GOT3 (cell line): ENCODE measurements at places on chromosomes 3 and 15.

GRCh38 chr3:40800343-40800742 is 275.6 kb downstream of the ZNF621 start:
- DNase-seq = no peak

GRCh38 chr3:16203671-16204629 is 29.5 kb downstream of the GALNT15 start:
- DNase-seq = no peak

- no peak for DNase-seq
These were observed 4.3 kb upstream of the LIMD1 start for GRCh38 chr3:45590256-45590655.

GRCh38 chr15:57165992-57166391 is 210.3 kb upstream of the CGNL1 start:
- no peak for DNase-seq

DNA sequence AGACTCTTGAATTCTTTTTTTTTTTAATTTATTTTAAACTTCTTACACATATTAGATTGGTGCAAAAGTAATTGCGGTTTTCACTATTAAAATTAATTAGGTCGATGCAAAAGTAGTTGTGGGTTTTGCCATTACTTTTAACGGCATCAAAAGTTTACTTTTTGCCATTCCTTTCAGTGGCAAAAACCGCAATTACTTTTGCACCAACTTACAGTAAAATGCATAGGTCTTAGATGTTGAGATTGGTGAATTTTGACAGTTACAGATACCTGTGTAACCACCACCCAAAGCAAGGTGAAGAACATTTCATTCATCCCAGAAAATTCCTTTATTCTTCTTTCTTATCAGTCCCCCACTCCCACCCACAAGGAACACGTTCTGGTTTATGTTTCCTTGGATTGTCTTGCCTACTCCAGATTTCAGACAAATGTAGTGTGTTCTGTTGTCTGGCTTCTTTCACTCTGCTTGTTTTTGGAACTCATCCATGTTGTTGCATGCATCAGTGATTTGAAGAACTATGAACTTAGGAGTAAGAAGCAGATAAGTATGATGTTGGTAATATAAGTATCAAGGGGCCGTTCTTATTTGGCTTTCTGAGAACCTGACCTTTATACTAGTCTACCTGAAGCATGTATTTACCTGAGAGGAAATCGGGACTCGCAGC is 198.4 kb upstream of the UBE2E1 start:
- no peak for DNase-seq

DNA sequence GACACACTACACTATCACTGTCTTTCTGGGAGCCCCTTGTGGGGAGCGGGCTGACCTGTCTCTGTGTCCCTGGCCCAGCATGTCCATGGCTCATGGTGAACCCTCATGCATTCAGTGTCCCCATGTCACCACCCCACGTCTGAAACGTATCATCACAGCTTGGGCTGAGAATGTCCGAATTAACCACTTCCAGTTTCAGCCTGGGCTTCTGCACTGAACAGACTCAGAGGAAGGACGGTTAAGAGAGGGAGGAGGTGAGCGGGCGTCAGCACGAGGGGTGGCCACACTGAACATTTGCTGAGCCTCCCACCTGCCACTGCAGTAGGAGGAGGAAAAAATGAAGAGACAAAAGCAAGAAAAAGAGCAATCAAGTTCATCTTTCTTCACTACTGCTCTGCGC is 30.5 kb downstream of the ATP2B2 start:
- DNase-seq = no peak

GRCh38 chr3:195119461-195120266 is 151.3 kb downstream of the XXYLT1 start:
- no peak for DNase-seq

- DNase-seq = no peak
These were observed 12.8 kb upstream of the MEIS2 start for GRCh38 chr15:37112971-37113670.

- DNase-seq = no peak
These were observed 1026.6 kb downstream of the ROBO1 start for GRCh38 chr3:78741066-78741645.

DNA sequence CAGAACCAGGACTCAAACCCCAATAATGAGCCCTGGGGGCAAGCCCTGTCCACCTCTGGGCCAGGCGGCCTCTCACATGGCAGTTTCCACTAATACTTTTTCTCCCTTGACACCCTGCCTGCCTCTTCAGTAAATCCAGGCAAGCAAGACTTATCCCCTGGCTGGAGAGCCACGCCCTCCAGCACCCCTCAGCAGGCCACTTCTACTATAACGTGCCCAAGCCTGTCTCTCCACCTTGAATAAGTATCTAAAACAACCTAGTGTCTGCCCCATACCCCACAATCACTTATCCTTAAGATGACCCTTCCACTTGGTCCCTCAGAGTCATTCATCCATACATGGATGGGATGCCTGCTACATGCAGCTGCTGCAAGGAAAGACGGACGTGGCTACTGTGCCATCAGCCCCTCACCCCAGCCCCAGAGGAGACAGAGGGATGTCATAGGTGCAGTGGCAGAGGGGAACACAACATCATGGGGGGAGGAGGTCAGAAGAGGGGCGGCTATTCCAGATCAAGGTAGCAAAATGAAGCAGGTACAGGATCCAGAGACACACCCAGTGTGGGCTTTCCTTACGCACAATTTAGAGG is 63.4 kb downstream of the LRIG1 start:
- no peak for DNase-seq

- DNase-seq = no peak
These were observed 991 bp downstream of the SOX2 start for GRCh38 chr3:181712553-181713279.

DNA sequence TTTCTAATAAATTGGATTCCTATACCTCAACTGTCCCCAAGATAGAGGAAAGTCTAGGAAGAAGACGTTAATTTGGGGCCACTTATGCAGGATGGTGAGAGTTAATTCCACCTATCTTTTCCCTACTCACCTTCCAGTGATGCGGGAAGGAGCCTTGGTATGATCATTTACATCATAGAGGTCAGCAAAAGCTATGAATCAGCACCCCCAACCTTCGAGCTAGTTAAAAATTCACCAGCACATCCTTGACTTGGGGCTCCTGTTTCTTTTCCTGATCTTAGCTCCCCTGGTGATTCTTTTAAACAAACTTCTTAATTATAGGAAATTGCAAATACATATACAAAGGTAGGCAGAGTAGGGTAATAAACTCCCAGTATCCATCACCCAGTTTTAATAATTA is 366.6 kb downstream of the SOX2 start:
- DNase-seq = no peak

DNA sequence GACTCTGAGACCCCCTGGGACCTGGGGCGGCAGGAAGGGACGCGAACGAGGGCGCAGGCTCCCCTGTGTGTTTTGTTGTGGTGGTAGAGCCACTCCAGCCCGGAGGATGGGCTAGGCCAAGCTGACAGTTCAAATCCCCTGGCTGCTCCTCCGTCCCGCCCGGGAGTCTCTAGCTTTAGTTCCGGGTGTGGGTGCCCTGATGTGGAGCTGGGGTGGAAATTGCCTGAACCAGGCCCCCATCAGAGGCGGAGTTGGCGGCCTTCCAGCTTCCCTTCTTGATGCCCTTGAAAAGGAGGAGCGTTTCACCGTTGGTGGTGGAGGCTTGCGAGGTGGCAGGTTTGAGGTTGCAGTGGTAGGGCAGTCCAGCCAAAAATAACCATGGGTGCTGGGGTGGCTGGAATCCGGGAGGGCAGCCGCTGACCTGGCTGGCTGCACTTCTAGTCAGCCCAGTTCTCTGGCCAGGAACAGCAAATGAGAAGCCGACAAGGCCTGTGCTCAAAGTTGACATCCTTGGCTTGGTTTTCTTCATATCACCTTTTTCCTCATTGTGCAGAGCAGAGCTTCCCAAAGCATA is 817 bp downstream of the CLK3 start:
- no peak for DNase-seq
